ENCODE measurements at places on chromosomes 2 and 18.

GRCh38 chr2:84187258-84187657, 271.8 kb downstream of the SUCLG1 start:
- DNase-seq = no peak

DNA sequence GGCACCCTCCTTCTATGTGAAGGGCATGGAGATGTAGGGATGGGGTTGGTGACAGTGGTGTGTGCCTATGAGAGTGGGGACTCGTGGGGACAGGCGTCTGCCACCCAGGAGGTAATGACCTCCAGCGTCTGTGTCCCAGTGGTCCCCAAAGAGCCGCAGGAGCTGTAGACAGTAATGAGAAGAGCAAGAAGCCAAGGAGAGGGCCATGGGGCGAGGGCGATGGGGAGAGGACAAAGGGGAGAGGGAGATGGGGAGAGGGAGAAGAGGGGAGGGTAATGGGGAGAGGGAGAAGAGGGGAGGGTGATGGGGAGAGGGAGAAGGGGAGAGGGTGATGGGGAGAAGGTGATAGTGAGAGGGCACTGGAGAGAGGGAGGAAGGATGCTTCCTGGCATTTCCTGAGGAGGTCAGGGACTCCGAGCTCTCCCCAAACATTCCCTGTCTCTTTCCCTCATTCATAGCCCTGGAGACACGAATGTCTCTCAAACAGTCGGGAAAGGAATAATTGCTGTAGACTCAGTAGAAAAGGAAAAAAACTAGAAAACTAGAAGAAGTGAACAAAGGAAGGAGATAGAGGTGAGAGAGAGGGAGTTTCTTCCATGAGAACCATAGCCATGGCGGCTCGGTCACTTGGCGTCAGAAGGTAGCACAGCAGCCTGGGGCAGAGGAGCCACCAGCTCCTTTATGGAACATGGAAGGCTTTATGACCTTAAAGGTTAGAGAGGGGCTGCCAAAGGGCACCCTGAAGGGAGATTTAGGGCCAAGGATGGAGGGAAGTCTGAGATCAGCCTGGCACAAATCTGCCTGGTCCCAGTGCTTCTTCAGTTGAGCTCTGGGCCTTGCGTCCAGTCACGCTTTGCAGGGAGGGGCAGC, 39.5 kb downstream of the PSD4 start:
- DNase-seq = no peak

DNA sequence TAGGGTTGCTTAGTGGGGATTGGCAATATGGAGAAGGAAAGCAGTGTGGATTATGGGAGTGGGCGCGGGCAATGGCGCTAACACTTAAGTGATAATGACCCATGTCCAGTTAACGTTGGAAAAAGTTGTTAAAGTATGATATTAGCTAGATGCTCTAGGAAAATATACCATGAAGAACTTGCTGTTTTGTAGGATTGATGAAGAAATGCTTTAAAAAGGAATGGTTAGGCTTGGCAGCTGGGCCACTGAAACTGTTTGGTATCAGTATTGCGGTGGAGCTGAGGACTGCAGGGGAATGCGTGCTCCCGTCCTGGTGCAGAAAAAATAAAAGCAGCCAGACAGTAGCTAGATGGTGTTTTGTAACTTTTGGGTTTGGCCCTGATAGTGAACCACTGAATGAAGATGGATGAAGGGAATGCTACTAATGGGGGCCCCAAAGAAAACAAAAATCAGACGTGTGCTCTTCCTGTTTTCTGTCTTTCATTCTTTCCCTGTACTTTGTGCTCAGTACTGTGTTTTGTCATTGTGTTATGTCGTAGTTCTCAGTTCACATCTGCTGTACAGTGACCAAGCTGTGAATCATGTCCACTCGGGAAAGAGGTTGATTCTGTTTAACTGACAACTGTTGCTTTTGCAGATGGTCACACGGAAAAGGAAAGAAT, 999 bp downstream of the INSIG2 start:
- no peak for DNase-seq

- no peak for DNase-seq
These were observed 6.7 kb downstream of the UBE2E3 start for GRCh38 chr2:180987146-180987545.

DNA sequence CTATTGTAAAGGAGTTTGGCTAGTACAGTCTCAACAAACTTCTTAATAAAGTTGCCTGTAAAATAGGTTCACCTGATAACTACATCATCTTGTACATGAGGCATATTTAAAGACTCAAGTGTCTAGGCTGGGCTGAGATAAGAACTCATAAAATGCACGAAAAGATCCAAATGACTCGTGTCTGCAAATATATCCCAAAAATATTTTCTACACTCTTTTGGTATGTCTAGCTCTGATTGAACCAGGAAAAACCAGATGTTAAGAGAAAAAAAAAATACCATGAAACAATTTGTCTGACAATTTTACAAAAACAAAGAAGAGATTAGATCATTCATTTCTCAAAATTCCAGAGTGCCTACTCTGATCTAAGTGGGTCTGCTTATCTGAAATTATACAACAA, 166.9 kb upstream of the OSR1 start:
- no peak for DNase-seq

GRCh38 chr2:217835931-217836891, 166.6 kb downstream of the TNS1 start:
- no peak for DNase-seq

- no peak for DNase-seq
These were observed 48.2 kb upstream of the SH3RF3 start for GRCh38 chr2:109080757-109081156.

- no peak for DNase-seq
These were observed 108.8 kb downstream of the TWIST2 start for GRCh38 chr2:238956676-238957075.

- no peak for DNase-seq
These were observed 35.5 kb downstream of the DHRS9 start for GRCh38 chr2:169104848-169105247.

DNA sequence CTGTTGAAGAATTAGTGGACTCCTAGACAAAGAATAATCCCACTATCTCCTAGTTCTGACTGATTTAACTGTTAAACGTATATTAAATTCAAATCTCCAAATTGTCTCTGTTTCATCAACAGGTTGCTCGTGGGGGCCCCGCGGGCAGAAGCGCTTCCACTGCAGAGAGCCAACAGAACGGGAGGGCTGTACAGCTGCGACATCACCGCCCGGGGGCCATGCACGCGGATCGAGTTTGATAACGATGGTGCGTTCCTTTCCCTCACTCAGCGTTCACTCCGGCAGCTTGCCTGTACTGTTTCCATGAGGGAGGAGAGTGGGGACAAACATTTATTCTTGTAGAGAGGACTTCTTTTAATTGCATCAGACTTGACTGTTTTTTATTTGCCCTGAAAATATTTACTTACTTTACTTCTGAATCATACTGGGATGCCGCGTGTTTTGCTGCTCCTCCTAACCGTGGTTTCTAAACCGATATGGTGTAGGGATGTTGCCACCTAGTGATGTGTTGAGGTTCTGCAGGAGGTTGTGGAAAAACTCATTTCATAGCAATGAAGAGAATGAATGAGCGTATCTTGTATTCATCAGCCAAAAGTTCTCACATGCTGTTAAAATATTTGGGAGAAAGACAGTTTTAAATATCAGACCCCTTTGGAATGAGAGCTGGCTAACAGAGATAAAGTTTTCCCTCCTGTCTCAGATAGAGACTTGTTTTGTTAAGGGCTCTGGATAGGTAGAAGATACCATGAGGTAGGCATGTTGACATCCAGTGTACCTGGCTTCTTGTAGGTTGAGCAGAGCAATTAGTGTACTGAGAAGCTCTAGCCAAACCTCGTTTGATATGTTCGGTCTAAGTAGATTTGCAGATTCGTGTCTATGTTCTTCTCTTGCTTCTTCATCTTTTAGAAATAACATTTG, 38.3 kb downstream of the ITGA6 start:
- peak; percentile 70 for DNase-seq

- DNase-seq = no peak
These were observed 1.7 kb downstream of the CYP1B1 start for GRCh38 chr2:38074058-38074763.

DNA sequence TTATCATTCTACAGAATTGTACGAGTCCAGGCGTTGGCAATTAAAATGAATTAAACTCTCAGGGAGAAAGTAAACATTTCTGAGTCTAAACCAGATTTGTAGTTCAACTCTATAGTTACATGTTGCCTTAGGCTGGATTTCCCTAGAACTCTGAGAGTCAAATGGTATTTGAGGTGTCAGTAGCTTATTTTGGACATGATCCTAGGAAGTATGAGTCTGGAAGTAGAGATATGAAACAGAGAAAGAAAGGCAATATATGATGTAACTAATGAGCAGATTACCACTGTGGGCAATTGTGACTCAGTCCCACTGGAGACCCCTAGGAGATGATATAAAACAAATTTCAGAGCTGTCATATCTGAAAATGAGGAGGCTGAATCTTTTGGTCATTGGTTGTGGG, 199.1 kb upstream of the UBE2E3 start:
- DNase-seq = no peak

DNA sequence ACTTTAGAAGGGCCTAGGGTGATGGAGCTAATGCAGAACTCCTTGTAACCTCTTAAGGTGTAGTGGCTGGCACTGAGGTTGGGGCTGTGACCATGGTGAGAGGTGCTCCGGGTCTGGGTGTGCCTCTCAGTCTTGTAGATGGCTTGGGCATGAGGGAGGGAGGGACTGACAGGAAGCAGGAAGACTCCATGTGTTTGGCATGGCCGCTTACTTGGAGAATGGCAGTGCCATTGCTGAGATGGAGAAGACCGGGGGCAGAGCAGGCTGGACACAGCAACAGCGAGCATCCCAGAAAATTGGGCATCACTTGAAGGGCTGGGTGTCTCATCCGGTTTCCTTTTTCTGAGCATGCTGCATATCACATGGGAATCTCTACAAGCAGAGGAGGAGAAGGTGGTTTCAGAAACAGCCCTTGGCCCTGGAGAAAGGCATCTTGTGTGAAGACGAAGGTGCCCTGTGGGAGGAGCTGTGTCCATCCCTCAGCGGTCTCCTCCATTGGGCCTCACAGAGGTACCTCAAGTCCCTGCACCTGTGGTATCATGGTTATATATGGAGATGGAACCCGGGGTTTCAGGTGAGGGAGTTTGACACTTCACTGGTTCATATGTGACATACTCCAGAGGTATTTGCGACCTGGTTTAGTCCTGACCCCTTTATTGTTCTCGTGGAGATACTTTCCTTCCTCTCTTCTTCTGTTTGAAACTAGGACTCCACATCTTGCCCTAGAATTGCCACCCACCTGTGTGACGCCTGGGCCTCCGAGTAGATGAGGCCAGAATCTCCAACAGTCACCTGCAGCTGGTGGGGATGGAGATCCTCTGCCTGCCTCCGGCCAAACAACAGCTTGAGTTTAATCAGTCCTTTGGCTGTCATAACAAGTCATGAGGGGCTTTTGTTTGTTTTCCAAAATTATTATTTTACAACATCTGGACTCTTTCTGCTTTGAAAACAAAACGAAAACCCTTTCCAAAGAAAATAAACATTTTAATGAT, 45.6 kb downstream of the INPP4A start:
- no peak for DNase-seq
